ENCODE measurements at places on chromosomes 7 and 10.

- DNase-seq = no peak
Measured at GRCh38 chr10:48901319-48901718, 38.3 kb downstream of the LRRC18 start.

- no peak for DNase-seq
Measured at GRCh38 chr10:43200538-43201390, 62.5 kb downstream of the CSGALNACT2 start.

DNA sequence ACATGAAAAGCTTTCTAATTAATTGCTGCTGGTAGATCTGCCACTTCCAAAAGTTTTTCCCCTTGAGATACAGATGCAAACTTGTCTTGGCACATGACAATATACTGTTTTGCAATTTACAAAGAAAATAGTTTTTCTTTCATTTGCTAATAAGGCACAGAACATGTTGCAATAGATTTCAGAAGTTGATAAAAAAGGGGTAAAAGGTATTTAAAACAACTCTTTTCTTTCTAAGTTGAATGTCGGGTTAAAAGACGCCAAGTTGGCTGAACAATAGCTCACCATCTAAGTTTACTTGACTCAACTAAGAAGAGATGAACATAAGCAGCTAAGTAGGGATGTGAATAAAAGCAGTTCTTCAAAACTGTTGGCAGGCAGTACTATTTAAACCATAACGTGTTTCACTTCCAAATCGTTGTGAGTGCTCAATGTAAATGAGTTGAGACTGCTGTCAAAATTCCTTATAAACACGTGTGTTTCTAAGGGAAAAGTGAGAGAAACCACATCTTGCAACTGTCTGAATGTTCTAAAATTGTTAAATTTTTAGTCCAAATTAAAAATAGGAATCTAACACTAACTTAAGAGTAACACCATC lies 14.5 kb upstream of the THSD7A start:
- no peak for DNase-seq

- DNase-seq = no peak
Measured at GRCh38 chr7:142833174-142834048, 21.5 kb upstream of the EPHB6 start.

DNA sequence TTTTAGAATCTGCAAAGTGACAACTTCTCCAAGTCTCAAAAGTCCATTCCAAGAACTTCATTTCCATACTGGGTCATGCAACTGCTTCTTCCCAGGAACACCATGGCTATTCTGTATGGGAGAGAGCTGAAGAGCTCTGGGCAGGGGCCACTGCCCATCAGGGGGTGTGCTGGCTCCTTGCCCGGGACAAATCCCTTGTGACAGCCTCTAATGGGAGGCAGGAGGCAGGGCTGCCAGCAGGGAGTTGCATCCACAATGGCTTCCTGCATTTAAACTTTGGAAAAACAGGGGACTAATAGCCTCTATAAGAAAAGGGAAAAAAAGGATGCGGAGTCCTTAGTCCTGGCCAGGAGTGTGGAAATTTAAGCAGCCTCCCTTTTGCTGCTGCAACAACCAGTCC lies 18.4 kb upstream of the FRMD4A start:
- DNase-seq = no peak

All from cerebellar nuclear complex (tissue), 1 donor.